ENCODE measurements at places on chromosomes 13 and 19.

GRCh38 chr19:40284251-40284500 lies 969 bp downstream of the AKT2 start:
- no peak for DNase-seq

DNA sequence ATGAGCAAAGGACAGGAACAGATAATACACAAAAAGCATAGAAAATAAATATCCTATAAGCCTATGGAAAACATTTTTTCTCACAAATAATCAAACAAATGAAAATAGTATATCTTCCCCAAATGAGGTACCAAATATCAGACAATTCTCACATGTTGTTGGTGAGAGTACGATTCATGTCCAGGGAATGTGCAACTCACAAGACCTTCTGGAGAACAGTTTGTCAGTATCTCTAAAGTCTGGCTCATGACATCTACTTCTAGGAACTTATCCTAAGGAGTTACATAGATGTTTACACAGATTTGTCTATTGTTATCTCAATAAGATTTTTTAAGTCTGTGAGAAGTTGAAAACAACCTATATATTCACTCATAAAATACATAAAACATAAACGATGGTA lies 80.3 kb upstream of the ARHGEF7 start:
- DNase-seq: no peak

- no peak for DNase-seq
Observed at GRCh38 chr13:106373304-106373988, 162.0 kb downstream of the EFNB2 start.

GRCh38 chr13:78596736-78597601 lies 6.4 kb downstream of the POU4F1 start:
- DNase-seq: no peak

DNA sequence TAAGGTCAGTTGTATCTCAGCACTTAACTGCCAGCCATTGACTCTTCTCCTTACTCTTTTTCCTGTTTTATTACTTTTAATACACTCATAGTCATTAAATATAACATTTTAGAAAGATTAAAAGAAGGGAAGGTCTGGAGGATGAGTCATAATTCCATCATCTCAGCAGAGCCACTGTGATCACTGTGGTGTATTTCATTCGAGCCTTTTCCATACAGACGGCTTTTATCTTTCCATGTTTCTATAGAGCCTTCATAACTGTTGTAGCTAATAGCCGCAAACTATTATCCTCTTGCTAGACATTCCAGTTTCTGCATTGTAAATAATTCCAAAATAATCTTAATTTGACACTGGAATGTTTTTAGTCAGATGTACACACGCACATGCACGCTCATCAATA lies 4.7 kb upstream of the FLT1 start:
- DNase-seq: no peak
